Occipital lobe (tissue), 3 donors: ENCODE measurements at places on chromosomes 5 and 9.
A peak's percentile ranks its signal among the peaks of the same experiment; 100 is the strongest.

DNA sequence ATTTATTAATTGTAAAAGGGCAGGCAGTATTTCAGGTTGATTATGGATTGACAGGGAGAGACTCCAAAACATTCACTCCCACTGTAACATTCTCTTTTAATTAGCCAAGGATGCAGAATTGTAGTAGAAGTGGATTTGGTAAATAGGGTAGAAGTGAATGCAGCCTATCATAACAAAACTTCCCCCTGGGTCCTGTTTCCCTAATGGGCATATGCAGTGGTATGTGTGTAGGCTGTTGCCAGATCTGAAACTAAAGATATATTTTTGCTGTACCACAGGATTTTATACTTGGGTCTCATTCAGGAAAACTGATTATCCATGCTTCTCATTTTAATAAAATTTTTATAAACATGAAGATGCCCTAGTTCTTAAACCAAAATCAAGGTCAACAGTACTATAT lies 351.2 kb downstream of the KDM4C start:
- no peak for DNase-seq

DNA sequence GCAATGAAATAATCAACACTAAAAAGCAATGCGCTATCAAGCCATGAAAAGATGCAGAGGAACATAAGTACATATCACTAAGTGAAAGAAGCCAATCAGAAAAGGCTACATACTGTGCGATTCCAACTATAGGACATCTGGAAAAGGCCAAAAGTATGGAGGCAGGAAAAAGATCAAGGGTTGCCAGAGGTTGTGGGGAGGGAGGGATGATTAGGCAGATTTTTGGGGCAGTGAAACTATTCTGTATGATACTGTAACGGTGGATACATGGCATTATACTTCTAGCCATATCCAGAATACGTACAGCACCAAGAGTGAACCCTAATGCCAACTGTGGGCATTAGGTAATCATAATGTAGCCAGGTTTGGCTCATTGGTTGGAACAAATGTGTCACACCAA lies 50.0 kb upstream of the FAM120AOS start:
- no peak for DNase-seq

- no peak for DNase-seq
Observed at GRCh38 chr5:17440766-17441165, 57.3 kb upstream of the TAF11L2 start.

DNA sequence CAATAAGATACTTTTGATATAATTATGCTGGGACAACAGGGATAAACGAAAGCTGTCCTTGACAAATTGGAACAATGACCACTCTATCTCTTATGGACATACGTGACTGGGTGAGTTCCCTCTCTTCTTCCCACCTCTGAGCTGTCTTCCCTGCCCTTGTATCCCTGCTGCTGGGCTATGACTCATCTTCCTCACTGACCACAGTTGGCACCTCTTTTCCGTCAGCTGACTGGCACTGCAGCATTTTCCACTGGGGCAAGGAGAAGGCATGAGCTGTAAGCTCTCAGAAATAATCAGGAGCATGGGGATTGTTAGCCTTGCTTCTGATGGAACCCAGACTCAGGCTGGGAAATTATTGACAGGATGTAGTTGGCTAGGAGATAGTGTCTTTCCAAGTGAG lies 48.7 kb downstream of the PCSK1 start:
- no peak for DNase-seq

- no peak for DNase-seq
Observed at GRCh38 chr9:131028221-131028884, 19.4 kb downstream of the LAMC3 start.

DNA sequence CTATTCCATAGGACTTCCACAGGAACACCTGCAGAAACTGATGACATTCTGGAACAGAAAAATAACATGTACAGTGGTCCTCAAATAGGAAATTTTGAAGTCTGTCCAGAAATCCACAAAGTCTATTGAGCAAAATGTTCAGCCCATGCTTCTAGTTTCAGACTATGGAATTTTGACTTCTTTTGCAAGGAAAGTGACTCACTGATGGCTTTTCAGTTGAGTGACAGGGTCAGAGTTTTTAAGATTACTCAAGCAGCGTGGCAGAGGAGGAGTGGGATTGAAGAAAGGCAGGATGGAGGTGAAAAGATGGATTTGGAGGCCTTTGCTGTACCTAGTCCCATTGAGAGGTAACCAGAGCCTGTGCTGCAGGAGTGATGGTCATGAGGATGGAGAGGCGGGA lies 151.5 kb downstream of the GOLPH3 start:
- no peak for DNase-seq

- no peak for DNase-seq
Observed at GRCh38 chr9:78615372-78615771, 318.4 kb downstream of the PSAT1 start.

GRCh38 chr9:136079916-136080246 lies 15.2 kb downstream of the NACC2 start:
- no peak for DNase-seq

DNA sequence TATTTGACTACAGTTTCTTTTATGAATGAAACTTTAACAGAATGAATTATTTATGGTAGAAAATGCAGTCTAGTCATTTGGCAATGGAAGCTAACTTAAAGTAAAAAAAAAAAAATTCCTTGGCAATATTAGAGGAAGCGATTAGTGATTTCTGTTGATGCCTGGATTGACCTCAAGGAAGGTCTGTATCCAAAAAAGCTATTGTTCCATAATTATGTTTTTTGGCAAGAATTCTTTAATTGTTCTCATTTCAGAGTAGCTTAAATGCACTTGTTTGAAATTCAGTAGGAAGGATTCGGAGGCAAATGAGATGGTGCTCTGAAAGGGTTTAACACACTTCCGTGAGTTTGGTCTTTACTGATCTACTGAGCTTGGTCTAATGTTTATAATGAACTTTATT lies 61.8 kb downstream of the ITGA1 start:
- DNase-seq, result no peak

GRCh38 chr5:150763023-150763769 lies 4.4 kb upstream of the DCTN4 start:
- no peak for DNase-seq

- DNase-seq, result no peak
Observed at GRCh38 chr9:28365728-28366127, 792.4 kb upstream of the C9orf72 start.

- no peak for DNase-seq
Observed at GRCh38 chr5:52638732-52639131, 149.0 kb upstream of the ITGA1 start.

GRCh38 chr9:93303806-93304573 lies 120.1 kb downstream of the WNK2 start:
- no peak for DNase-seq

DNA sequence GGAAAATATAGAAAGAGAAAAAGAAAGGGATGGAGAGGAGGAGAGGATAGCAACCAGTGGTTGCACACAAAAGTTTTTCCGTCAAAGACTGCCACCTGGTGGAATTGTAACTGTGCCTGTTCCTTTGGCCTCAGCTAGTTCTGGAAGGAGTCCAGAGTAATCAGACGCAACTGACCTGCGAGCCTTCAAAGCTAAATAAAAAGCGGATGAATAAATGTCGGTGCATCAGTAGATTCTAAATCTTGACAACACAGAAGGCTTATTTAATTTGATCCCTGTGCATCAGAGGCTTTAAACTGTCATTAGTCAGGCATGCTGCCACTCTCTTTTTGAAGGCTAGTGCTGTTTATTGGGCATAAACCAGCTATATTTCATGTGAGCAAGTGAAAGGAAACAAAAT lies 132.9 kb upstream of the ACO1 start:
- DNase-seq, result peak; percentile 22

GRCh38 chr9:134913041-134913712 lies 4.5 kb downstream of the FCN1 start:
- no peak for DNase-seq

GRCh38 chr9:127981559-127982121 lies 851 bp upstream of the EEIG1 start:
- no peak for DNase-seq

DNA sequence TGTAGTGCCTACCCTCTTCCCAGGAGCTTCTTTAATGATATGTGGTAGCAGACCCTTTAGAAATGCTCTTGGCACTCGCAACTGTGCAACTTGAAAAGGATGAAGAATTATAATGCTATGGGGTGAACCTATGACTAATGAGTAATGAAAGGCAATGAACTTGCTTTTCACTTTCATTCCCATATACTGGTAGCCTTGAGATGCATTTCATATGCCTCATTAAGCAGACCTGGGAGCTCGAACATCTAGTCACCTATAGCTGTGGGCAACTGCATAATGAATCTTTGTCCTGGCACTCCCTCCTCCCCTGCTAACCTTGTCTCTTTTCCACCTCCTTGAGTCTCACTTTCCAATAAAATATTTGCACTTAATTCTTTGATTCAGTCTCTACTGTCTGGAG lies 605.9 kb upstream of the DAB2 start:
- DNase-seq, result no peak

DNA sequence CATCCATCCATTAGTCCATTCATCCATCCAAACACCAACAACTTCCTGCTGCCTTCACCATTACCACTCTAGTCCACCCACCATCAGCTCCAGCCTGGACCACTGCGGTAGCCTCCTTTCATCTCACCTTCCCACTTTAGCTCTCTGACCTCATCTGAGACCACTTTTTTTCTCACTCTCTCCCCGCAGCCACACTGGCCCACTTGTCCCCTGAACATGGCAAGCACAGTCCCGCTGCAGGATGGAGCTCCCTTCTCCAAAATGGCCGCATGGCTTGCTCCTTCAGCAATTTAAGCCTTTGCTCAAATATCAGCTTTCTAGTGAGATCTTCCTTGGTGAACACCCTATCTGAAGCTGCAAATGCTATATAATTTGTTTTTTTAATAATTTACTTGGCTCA lies 11.1 kb downstream of the CSF1R start:
- DNase-seq, result no peak

DNA sequence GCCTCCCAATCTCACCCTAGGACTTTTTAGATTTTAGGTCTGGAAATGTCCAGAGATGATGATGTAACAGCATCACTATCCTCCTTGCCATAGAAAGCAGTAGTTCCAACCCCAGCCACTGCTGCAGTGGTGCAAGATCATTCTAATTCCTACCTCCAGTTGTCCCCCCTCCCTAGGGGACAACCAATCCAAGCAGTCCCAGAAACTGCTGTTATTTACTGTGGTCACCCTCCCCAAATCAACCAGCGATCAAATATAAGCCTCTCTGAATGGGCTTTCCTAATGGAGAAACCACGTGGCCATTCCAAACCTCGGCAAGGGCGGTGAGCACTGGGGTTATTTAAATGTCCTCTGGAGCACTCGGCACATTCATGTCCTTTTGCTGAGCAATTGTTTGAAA lies 159.8 kb downstream of the SLF1 start:
- no peak for DNase-seq

- peak; percentile 29 for DNase-seq
Observed at GRCh38 chr9:3337515-3338225, 188.1 kb downstream of the RFX3 start.
